CD8-positive, alpha-beta memory T cell (primary cell): ENCODE measurements at places on chromosomes 5 and 9.

- H3K4me3 ChIP-seq, result no peak overlapping the region
- H3K36me3 ChIP-seq, result peaks cover 13% of the 10 kb centered on the region
- no peak overlapping the region for H3K27ac ChIP-seq
- H3K27me3 ChIP-seq, result no peaks in the 10 kb centered on the region
- DNase-seq, result no peak
Measured at GRCh38 chr9:136401173-136401922, 1.4 kb upstream of the SNAPC4 start.

- no peak for DNase-seq
- H3K27me3 ChIP-seq, result no peaks in the 10 kb centered on the region
- H3K4me1 ChIP-seq, result no peaks in the 10 kb centered on the region
- no peak overlapping the region for H3K27ac ChIP-seq
Measured at GRCh38 chr9:22855980-22856379, 409.4 kb downstream of the DMRTA1 start.

- H3K27me3 ChIP-seq, result no peaks in the 10 kb centered on the region
- no peak overlapping the region for H3K4me3 ChIP-seq
- H3K27ac ChIP-seq, result no peak overlapping the region
- no peaks in the 10 kb centered on the region for H3K36me3 ChIP-seq
- peak; percentile 72 for DNase-seq
Measured at GRCh38 chr9:126915281-126915816, 767 bp downstream of the RALGPS1 start.

GRCh38 chr5:9920697-9921096 is 290.5 kb upstream of the TAS2R1 start:
- no peaks in the 10 kb centered on the region for H3K36me3 ChIP-seq
- no peak overlapping the region for H3K4me3 ChIP-seq
- DNase-seq, result no peak
- no peaks in the 10 kb centered on the region for H3K4me1 ChIP-seq
- H3K27me3 ChIP-seq, result no peaks in the 10 kb centered on the region

- H3K27ac ChIP-seq, result no peak overlapping the region
- no peaks in the 10 kb centered on the region for H3K36me3 ChIP-seq
- DNase-seq, result no peak
- no peak overlapping the region for H3K4me3 ChIP-seq
Measured at GRCh38 chr5:79936002-79936645, 54.9 kb downstream of the MTX3 start.

DNA sequence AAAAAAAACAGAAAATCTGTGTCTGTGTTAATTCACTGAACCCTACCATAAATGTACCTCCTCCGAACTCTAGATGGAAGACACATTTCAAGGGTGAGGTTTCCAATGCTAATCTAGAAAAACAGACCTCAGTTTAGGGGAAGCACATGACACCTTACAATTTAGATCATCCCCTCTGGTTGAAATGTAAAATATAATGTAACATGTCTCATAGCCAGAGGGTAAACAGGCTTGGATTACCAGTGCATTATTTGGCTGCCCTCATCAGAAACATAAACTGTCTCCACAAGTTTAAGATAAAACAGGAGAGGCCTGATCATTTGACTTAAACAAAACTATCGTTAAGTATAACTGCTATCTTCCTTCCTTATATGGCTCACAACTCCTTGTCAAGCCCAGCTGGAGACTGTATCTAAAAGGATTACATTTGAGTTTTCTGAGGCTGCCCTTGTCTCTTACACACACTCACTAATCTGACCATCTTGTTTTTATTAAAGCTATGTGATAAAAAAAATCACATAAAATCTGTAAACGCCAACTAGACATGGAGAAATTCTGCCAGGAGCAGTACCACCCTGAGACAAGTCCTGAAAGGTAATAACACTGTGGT is 105.7 kb downstream of the LURAP1L start:
- no peak overlapping the region for H3K27ac ChIP-seq
- no peaks in the 10 kb centered on the region for H3K36me3 ChIP-seq
- H3K4me1 ChIP-seq, result no peaks in the 10 kb centered on the region
- H3K27me3 ChIP-seq, result no peaks in the 10 kb centered on the region
- no peak overlapping the region for H3K4me3 ChIP-seq

- no peaks in the 10 kb centered on the region for H3K27me3 ChIP-seq
- H3K4me3 ChIP-seq, result no peak overlapping the region
- no peaks in the 10 kb centered on the region for H3K36me3 ChIP-seq
- no peak overlapping the region for H3K27ac ChIP-seq
Measured at GRCh38 chr5:151676314-151676712, 10.4 kb downstream of the SPARC start.

- H3K4me1 ChIP-seq, result no peaks in the 10 kb centered on the region
Measured at GRCh38 chr5:173657741-173658356, 41.4 kb upstream of the BOD1 start.

DNA sequence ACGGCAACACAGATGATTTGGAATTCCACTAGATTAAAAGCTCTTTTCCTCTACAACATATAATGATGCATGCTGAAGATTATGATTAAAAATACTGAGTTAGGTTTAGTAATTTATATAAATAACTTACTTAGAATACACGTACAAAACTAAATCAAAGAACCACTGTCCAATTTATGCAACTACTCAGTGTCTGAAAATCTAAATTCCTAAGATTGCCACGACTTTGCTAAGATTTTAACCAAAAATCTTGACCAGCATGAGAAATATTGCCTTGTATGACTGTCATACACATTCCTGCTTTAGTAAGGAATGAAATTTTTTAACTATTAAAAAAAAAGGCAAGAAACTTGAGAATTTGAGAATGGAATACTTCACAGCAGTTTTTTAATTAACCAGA is 292.4 kb downstream of the ZNF608 start:
- H3K36me3 ChIP-seq, result no peaks in the 10 kb centered on the region
- no peaks in the 10 kb centered on the region for H3K4me1 ChIP-seq
- H3K27ac ChIP-seq, result no peak overlapping the region
- H3K4me3 ChIP-seq, result no peak overlapping the region
- H3K27me3 ChIP-seq, result no peaks in the 10 kb centered on the region
- DNase-seq, result no peak

DNA sequence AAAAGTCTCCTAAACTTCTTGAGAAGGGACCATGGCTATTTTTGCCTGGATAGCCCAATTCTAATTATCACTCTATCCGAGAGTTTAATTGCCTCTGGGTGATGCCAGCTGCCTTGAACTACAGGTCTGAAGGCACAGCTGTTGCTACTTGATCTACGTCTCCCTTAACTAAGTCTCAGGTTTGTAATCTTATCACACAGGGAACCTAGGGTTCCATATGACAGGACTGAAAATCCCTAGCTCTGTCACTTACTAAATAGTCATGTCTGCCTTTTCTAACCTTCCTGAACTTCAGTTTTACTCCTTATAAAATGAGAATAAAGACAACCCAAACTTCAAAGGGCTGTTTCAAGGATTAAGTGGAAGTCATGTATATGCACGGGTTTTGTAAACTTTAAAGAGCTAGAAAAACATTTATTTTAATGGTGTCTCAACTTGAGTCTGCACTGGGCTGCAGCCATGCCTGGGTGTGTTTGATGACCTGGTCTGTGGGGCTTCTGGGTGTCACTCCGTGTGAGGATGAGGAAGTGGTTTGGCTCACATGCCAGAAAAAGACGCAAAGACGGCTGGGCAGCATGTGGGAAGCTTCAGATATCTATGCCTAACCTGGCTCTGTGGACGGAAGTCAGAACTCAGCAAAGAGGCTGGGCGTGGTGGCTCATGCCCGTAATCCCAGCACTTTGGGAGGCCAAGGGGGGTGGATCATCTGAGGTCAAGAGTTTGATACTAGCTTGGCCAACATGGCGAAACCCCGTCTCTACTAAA is 129.3 kb upstream of the SLC44A1 start:
- no peak overlapping the region for H3K27ac ChIP-seq
- peaks cover 29% of the 10 kb centered on the region for H3K4me1 ChIP-seq
- no peak for DNase-seq
- peak overlapping the region; percentile 8 for H3K4me3 ChIP-seq

DNA sequence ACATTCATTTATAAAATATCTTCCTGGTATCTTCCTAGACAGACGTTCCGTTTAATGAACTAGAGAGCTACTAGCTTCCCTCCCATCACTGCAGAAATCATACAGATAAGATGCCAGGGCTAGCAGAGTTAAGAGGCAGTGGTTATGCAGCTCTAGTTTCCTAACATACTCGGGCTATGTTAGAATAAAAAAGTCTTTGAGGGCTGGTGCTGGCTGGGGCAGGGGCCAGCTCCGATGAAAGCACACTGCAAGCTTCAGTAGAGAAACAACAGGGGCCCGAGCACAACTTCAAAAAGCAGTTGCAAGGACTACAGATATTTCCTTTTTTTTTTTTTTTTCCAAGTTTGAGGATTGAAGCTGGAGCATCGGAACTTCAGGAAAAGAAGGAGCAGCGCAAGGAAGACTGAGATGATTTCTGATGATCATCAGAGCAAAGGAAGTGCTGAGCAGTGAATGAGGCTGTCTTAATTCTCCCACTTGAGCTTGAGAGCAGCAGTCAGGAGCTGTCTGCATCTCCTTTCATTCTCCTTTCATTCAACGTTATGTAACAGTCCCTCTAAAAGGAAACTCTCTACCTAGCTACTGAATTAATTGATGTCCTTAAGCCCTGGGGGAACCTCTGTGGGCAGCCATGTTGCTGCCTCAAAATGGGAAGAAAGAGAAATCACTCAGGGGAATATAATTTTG is 47.6 kb upstream of the ADCY2 start:
- H3K4me3 ChIP-seq, result no peak overlapping the region
- H3K27ac ChIP-seq, result no peak overlapping the region
- no peak for DNase-seq
- H3K4me1 ChIP-seq, result no peaks in the 10 kb centered on the region
- H3K36me3 ChIP-seq, result no peaks in the 10 kb centered on the region

DNA sequence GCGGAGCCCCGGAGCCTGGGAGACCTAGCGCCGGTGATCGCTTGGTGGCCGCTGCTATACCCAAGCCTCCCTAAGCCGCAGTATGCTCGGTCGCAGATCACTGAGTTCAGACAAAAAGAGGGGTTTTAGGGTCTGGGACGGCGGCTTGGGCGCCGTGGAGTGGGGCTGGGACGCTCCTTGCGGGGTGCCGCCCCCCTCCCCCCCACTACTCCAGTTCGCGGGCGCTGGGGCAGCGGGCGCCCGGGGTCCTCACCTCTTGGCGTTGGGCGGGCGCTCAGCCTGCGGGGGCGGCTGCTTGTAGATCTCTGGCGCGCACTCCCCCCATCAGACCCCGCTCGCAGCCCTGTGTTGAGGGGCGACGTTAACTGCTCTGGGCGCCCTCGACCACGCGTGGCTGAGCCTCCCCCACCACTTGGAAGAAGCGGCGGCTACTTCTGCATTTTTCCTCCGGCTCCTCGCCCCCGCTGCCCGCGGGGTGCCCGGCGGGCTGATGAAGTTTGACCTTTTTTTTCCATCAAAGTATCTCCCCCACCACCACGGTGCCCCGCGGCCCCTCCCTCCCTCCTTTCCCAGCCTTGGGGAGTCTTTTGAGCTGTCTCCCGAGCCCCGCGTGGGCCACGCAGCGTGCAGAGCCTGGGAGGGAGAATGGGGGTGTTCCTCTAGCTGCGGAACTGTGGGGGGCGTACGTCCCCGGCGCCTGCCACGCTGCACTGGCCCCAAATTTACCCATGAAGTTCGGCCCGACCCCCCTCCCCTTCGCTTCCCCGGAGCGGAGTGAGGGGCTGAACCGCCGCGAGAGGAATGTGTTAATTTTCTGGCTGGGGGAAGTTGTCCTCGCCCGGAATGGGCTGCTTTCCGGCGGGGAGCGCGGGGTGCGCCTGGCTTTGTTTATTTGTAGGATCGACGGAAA is 1.2 kb downstream of the CXXC5 start:
- peaks cover 48% of the 10 kb centered on the region for H3K4me1 ChIP-seq
- H3K4me3 ChIP-seq, result peak overlapping the region; percentile 44
- no peaks in the 10 kb centered on the region for H3K36me3 ChIP-seq

DNA sequence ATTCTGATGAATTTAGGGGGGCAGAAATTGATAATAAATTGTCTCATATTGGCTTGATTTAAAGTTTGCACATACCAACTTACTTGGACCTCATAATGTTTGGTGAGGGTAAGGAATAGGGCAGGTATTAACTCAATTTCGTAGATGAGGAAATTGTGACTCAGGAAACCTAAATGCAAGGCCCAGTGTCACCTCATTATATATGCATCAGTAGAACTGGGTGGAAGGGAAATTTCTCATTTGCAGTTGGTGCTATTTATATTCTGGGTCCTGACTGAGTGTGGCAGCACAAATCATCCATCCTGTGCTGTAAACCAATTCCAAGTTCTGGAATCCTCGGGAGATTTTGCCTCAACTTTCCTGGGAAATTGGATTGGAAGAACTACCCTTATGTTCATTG is 103.0 kb downstream of the SPATA31D1 start:
- no peaks in the 10 kb centered on the region for H3K4me1 ChIP-seq
- DNase-seq, result no peak
- no peak overlapping the region for H3K4me3 ChIP-seq
- H3K27me3 ChIP-seq, result no peaks in the 10 kb centered on the region
- H3K27ac ChIP-seq, result no peak overlapping the region

DNA sequence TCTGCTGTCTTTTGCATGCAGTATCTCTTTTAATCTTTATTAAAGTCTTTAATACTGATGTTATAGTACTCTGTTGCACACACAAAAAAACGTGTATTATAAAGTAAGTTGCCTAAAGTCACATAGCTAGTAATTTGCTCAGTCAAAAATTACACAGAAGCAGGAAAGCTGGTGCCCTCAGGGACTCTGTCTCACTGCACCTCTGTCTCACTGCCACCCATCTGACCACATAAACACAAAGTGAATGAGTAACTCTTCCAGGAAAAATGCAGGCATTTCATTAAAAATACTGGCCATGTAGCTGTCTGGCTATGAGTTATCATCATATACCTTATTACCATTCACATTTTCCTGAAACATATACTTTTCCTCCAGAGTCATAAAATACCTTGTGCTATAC is 591.7 kb downstream of the CSNK1G3 start:
- no peak overlapping the region for H3K27ac ChIP-seq
- H3K4me1 ChIP-seq, result no peaks in the 10 kb centered on the region
- no peaks in the 10 kb centered on the region for H3K36me3 ChIP-seq
- no peak for DNase-seq
- H3K27me3 ChIP-seq, result no peaks in the 10 kb centered on the region

DNA sequence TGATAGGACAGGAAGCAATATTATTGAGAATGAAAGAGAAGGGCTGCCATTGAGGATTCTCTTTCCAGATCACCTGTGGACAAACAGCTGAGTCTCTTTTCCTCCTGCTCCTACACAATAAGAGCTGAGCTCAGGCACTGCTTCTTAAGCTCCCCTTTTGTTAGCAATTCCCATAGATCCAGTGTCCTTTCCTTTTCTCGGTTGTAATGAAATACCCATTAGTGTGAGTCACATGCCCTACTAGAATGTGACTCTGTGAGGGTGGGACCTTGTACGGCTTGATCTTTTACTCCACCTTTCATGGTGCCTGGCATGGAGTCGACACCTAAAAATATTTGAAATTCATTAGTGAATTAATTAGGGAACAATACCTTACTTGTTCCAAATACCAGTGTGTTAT is 269.2 kb downstream of the NR3C1 start:
- H3K27me3 ChIP-seq, result no peaks in the 10 kb centered on the region
- no peak overlapping the region for H3K27ac ChIP-seq
- no peak overlapping the region for H3K4me3 ChIP-seq
- no peaks in the 10 kb centered on the region for H3K4me1 ChIP-seq
